HuH-7.5 (cell line): ENCODE measurements at places on chromosomes 2 and 18.

DNA sequence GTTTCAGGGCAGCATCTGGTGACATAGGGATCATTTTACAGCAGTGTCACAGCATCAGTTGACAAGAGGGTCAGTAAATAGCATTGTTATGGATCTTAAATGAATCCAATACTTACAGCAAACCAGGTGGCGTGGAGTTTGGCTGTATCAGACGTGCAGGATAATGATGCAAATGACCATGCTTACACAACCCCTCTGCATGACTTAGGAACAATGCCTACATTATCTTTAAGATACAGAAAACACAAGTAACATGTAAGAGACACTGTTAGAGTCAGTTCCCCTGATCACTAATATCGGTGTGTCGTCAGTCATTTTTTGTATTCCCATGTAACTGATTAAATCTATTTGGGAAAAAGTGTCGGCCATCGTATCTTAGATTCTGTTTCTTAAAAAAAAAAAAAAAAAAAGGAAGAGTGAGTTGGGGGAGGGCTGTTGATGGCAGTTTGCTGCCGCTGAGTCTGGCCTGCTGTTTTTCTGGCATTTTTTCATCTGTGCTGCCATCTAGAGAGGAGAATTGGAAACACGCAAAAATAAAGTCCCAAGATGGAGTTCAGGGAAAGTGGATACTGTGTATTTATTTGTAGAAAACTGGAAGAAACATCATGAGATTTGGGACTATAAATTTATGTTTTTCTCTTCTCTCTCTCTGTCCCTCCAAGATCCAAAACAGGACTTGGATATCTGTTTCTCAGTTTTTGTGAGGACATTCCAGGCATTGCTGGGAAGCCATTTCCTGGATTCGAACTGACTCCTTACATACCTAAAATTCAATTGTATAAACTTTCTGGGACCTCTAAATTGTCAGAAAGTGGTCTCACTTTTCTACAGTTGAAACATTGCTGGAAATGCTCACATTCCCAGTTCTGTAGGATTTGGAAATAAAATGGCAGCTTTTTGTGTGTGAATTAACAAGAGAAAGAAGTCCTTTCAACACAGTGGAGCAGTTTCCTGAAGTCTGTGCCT, 60.3 kb upstream of the AGPS start:
- no peak for DNase-seq

- no peak for DNase-seq
These were observed 199.4 kb downstream of the IRS1 start for GRCh38 chr2:226600184-226600583.

GRCh38 chr2:138279871-138280270, 221.7 kb upstream of the SPOPL start:
- DNase-seq = no peak

DNA sequence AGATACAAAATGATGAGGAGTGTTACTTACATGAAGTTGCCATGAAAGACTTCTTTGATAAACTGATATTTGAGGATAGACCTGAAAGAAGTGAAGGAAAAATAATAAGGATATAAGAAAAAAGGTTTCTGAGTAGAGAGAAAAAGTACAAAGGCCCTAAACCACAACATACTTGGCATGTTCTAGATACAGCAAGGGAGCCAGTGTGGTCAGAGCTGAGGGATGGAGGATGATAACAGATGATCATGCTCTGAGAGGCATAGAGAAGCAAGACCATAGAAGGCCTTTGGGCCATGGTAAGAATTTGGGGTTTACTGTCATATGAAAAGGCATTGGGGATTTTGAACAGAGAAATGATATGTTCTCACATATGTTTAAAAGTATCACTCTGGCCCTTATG, 424.1 kb upstream of the CHST9 start:
- no peak for DNase-seq

GRCh38 chr2:218275371-218276072, 5.2 kb downstream of the PNKD start:
- DNase-seq = no peak

DNA sequence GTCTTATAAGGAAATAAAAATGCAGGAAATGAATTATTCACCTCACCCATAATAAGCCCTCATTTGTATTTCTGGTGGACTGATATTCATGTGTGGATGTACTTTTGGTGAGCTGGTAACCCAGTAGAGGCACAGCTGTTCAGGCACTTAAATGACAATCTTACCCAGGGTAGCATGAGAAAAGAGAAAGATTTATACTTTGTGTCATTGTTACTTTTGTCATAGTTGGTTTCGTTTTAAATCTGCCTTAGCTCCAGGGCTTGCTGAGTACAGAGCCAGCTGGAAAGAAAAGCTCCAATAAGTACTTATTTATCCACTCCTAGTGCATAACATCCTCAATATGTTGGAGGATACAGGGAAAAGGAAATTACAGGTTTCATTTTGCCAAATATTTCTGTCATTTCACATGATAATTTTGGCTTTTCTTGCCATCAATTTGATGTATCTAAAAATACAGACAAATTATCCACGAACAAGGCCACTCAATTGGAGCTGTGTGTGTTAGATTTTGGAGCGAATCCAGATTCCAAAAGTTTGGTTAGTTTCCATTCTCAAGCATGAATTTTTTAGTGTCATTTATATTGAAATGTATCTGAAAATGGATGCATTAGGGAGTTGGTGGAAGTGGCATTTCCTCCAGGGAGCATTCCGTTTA, 1276.1 kb upstream of the FAM98A start:
- DNase-seq = no peak

DNA sequence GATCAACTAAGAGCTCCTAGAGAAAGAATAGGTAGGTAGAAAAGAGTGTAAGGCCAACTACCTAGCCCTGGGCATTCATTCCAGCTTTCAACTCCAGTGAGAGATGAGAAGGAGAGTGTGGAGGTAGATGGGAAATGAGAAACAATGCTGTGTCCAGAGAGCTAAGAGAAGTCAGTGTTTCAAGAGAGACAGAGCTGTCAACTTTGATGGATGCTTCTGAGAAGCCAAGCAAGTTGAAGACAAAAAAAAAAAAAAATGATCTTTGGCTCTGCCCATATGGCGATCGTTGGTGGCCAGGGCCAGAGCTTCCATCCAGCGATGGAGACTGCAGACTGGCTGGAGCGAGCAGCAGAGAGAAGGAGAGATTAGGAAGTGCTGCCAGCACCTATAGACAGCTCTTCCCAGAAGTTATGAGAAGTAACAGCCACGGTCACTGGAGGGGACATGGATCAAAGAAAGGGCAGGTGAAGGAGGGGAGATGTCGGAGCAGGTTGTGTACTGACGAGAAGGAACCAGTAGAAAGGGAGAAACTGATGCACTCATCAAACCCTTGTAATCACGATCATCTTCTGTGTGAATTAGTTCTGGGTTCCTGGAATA, 112.4 kb upstream of the PPP1CB start:
- no peak for DNase-seq

- no peak for DNase-seq
These were observed 24.8 kb upstream of the HDAC4 start for GRCh38 chr2:239425631-239426030.

GRCh38 chr2:3611589-3611988, 16.7 kb downstream of the COLEC11 start:
- no peak for DNase-seq

- DNase-seq = no peak
These were observed 211.3 kb upstream of the APCDD1 start for GRCh38 chr18:10242936-10243680.

DNA sequence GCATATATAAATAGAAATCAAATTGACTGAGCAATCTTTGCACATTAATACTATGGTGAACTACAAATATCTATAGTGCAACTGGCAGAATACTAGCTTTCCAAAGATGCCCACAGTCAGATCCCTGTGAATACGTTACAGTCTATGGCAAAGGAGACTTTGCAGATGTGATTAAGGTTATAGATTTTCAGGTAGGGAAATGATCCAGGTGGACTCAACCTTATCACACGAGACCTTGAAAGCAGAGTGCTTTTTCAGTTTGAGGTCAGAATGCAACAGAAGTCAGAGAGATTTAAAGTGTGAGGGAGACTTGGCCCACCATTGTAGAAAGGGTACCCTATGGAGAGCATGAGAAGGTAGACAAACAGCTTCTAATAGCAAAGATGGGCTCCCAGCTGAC, 122.6 kb downstream of the TRIB2 start:
- DNase-seq = no peak

- no peak for DNase-seq
These were observed 242.9 kb downstream of the ZNF516 start for GRCh38 chr18:76252139-76252538.

- DNase-seq = no peak
These were observed 991.4 kb upstream of the CELF4 start for GRCh38 chr18:38557006-38557405.

- no peak for DNase-seq
These were observed 463.3 kb downstream of the IRS1 start for GRCh38 chr2:226336283-226336682.

DNA sequence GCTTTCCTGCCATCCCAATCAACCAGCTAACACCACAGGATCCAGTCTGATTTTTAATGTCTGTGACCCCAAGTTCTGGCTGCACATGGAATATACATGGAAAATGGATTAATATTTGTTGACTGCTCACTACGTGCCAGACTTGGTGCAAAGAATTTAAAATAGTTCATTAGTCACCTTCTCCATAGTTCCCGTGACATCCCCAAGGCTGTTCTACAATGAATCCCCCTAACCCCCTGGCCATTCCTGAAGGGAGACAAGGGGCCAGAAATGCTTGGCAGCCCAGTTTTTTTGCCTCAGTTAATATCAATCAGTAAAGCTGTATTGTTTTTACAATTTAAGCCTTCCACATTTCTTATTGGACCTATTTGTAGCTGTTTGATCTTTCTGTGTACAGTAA, 71.0 kb upstream of the ST3GAL5 start:
- DNase-seq = no peak

- DNase-seq = no peak
These were observed 177.8 kb upstream of the HAAO start for GRCh38 chr2:42970151-42970550.

DNA sequence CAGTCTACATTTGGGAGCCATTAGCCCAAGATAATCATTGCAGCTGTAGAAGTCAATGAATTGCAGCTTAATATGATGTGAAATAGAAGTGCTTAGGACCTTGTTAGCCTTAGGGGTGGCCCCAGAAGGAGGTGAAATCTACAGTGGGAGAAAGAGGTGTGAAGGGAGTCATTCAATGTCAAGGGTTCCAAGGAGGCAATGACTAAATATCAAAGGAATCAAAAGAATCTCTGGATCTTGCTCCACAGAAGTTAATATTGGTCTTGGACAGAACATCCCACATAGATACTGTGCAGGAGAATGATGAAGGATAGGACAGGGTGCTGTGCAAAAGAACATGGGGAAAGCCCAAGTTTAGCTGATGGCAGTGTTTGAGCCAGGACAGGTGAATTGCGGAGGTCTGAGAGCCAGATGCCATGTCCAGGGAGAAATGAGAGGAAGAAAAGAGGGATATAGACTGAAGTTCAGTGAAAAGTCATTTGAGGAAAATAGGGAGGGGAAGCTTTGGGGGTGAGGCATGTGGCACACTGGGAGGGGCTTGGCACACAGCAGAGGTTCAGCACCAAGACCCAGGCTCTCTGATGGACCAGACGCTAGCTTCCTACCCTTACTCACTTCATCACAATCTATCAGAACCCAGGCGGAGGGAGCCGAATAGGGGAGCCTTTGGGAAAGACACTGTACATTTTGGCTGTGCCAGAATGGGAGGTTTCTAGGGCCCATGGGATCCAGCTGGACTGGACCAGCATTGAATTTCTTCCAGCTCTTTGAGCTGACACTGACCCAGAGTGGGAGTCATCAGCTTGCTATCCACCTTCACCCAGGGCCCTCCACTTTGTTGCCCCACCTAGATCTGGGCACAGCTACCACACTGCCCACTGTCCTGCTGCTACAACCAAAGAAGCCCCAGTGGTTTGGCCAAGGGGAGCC, 2.2 kb downstream of the IL1F10 start:
- no peak for DNase-seq

- DNase-seq = peak; percentile 60
These were observed 1.5 kb upstream of the NR4A2 start for GRCh38 chr2:156333951-156334495.

DNA sequence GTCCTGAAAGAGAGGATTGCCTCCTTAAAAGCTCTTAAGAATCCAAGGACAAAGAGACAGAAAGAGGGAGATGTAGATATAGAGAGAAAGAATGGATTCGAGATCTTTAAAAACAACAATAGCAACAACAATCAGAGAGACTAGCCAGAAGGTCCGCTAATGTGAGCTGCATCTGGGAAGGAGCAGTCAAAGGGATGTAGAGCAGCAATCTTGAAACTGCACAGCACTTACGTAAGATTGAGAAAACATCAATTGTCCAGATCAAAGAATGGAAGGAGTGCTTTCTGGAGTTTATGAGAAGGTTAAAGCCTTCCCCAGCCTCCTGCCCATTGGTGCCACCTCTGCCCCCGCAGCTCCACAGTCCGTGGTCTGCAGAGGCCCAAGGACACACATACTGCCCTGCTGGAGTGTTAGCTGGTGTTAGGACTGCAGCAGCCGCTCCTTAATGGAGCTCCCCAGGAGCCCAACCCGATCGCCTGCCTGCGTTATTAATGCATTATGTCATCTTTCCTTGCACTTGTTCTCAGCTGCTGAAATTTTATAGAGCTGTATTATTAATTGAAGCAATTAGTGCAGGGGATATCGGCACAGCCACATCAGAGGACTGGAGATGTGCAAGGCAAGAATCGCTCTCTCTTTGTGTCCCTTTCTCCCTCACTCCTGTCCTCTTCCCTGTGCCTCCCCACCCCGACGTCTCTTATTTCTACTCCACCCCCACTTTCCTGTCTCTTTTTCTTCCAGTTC, 94.2 kb upstream of the STPG4 start:
- no peak for DNase-seq

- peak; percentile 27 for DNase-seq
These were observed 207.5 kb downstream of the SPP2 start for GRCh38 chr2:234257859-234258561.

DNA sequence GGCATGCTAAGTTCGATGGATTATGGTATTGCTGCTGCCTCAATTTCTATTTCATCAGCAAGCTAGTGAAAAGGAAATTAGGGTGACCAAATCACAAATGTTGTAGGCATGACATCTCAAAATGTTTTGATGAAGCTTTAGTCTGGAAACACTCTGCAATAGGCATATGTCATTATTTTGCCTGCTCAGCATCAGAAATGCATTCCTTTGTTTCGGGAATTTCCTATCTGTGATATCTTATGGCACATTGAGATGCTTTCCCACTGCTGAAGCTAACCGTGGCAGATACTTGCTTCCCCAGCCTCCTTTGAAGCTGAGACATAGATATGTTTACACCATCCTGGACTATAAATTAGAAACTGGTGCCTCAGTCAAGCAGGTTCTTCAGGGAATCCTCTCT, 119.7 kb downstream of the CDC42EP3 start:
- no peak for DNase-seq

DNA sequence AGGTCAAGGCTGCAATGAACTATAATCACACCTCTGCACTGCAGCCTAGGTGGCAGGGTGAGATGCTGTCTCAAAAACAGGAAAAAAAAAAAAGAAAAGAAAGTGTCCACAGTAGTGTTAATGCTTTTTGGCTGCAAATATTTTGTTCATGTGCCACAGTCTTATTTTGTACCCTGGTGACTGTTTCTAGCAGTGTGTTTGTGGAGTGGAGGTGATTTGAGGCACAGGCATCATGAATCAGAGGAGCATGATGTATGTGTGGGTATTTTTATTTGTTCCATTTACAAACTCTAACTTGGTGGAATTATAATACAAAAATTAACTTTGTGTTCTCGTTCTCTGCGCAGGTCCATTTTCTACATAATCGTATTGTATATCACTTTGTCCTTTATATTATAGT, 30.6 kb downstream of the DTNA start:
- DNase-seq = no peak
